D341Med (cell line): ENCODE measurements at places on chromosomes 12 and 14.

GRCh38 chr12:122106843-122107242, 28.3 kb downstream of the MLXIP start:
- DNase-seq: no peak

DNA sequence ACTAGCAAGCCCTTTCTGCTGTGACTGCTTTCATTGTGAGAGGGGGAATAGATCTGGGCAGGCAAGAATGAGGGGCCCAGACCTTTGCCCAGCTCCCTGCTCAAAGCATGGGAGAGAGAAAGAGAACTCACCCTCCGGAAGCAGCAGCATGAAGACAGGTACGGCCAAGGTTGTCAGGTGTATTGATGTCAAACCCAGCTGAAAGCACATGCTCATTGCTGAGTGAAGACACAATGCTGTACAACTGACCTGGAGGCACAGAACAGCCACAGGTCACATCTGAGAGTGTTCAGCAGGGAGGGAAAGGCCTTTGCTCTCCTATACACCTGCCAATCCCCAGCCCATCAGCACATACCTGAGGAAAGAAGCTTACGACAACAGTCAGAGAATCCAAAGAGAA, 5.5 kb downstream of the ANKRD52 start:
- no peak for DNase-seq

DNA sequence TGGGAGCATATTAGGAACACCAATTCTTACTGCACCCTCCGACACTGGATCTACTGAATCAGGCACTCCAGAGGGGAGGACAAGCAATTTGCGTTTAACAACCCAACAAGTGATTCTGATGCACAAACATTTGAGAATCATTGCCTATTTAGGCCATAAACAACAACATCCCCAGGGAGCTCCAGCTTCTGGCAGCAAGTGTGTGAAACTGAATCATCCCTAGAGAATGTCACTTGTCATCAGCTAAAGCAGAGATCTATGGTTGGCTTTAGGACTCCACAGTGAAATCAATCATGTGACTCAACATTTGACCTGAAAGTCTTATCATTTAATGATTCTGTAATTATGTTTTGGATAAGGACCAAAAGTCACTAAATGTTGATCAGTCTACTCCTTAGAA, 505.0 kb upstream of the FLRT2 start:
- no peak for DNase-seq

- no peak for DNase-seq
Measured at GRCh38 chr12:48105321-48105866, 485 bp downstream of the SENP1 start.

GRCh38 chr12:76618031-76618430, 58.5 kb upstream of the OSBPL8 start:
- DNase-seq: no peak

- no peak for DNase-seq
Measured at GRCh38 chr12:116719731-116720528, 17.9 kb downstream of the SPRING1 start.

DNA sequence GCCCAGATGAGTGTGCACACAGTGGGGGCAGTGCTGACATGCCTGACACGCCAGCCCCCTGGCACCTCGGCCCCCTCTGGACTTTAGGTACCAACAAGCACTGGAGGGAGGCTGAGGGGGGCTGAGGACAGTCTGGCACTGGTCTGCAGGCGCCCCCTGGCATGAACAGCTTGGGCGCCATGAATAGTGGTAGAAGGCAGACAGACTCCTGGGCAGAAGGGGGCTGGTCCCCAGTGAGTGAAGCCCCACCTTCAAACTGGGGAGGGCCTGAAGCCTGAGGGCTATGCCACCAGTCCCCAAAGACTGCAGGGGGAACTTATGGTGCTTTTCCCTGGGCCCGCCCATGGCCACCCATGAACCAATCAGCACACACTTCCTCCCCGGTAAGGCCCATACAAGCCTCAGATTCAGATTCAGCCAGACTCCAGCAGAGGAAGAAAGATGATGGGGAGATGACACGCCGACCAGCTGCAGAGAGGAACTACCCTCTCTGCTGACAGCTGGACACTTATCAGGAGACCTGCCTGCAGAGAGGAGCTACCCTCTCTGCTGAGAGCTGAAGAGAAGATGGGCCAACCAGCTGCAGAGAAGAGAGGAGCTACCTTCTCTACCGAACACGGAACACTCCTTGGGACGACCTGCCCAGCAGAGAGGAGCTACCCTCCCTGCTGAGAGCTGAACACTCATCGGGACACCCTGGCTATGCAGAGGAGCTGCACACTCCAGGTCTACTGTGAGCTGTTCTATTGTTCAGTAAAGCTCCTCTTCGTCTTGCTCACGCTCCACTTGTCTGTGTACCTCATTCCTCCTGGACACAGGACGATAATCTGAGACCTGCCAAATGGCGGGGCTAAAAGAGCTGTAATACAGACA, 324.5 kb downstream of the PCNX1 start:
- no peak for DNase-seq

- DNase-seq: no peak
Measured at GRCh38 chr12:116609319-116610114, 50.3 kb downstream of the MAP1LC3B2 start.

GRCh38 chr14:93790966-93791365, 2.7 kb upstream of the PRIMA1 start:
- no peak for DNase-seq

GRCh38 chr12:49231878-49232655, 32.8 kb upstream of the TUBA1C start:
- peak; percentile 52 for DNase-seq

GRCh38 chr14:22332686-22333421, 256.2 kb downstream of the DAD1 start:
- no peak for DNase-seq

- no peak for DNase-seq
Measured at GRCh38 chr12:97022536-97023230, 115.6 kb downstream of the NEDD1 start.

GRCh38 chr14:44979740-44980356, 17.9 kb downstream of the TOGARAM1 start:
- no peak for DNase-seq

GRCh38 chr12:82514880-82515279, 156.6 kb downstream of the METTL25 start:
- DNase-seq: no peak

- DNase-seq: no peak
Measured at GRCh38 chr12:116303929-116304328, 26.4 kb upstream of the MED13L start.

DNA sequence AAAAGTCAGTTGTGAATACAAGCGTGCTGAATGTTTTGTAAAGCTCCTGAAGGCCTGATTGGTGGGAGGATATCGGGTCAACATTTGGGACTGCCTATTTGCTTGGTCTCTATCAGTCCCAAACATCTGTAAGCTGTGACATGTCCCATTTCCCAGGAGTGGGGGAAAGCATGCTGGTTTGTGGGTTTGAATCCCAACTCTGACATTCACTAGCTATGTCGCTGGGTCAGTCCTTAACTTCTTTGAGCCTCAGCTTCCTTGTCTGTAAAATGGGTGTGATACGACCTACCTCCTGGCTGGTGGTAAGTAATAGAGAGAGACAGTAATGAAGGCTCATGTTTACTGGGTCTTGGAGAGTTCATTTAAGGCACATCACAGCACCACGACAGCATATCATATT, 136.7 kb downstream of the CHST11 start:
- DNase-seq: no peak

DNA sequence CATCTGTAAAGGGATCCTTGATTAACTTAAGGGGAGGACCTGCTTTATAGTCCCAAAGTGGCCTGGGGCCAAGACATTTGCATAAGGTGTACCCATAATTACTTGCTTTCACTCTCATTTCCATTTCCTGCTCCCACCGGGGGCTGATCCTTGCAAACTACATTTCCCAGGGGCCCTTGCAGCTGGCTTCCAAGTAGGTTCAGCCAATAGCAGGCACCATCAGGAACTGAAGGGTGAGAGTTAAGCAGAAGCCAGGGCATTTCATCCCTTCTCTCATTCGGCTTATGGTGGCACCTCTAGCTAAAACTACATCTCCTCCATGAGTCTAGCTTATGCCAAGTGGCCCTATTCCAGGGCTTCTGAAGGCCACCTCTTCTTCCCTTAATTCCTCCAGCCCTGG, 88.8 kb downstream of the CCDC60 start:
- peak; percentile 61 for DNase-seq

DNA sequence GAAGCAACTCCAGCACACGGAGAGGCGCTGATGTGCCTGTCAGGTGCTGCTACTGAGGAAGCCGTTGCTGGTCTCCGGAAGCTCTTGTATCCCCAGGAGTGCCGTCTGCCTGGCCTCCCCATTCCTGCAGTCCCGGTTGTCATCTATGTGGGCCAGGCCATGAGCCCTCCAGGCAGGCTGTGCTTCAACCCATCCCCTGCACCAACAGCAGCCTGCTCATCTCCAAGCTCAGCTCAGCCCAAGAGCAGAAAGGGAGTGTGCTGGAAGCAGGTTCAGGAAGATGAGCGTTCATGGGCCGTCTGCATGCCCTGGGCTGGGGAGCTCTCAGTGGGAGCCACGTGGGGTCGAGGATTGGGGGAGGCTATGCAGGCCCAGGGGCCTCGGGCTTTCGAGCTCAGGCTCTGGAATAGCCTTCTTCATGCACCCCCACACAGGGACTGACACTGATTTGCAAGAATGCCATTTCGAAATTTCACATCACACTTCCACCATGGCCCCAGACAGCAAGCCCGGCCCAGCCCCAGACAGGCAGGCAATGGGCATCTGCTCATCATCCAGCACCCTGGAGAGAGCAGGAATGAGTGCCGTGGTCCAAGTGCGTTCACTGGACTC, 164.5 kb downstream of the KIF26A start:
- DNase-seq: no peak

DNA sequence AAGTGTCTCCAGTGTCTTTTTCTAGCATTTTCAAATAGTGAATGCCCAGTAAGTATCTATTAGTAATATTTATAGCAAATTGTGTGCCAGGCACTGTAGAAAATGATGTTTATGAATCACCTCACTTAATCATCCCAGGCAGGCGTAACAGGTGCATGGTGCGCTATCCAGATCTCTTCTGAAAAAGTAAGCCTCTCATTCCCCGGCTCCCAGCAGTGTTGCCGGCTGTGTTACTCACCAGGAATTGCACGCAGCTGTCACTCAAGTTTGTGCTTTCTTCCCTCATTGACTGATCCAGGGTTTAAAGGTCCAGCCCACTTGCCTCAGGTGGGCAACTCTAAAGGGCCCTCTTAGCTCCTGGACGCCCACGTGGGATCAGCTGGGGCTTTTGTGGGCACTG, 173.8 kb upstream of the RASSF8 start:
- DNase-seq: no peak

GRCh38 chr12:61808856-61809255, 451.3 kb upstream of the USP15 start:
- no peak for DNase-seq

- peak; percentile 93 for DNase-seq
Measured at GRCh38 chr14:104094709-104095425, 9.4 kb downstream of the ASPG start.
